Stimulated activated CD8-positive, alpha-beta memory T cell treated with anti-CD3 and anti-CD28 coated beads, Interleukin-7, amount 100 ng/mL, for 1 hour (primary cell): ENCODE measurements at places on chromosomes 6 and 20.

GRCh38 chr20:48923149-48923718 is 1.7 kb downstream of the ARFGEF2 start:
- no peak for DNase-seq

DNA sequence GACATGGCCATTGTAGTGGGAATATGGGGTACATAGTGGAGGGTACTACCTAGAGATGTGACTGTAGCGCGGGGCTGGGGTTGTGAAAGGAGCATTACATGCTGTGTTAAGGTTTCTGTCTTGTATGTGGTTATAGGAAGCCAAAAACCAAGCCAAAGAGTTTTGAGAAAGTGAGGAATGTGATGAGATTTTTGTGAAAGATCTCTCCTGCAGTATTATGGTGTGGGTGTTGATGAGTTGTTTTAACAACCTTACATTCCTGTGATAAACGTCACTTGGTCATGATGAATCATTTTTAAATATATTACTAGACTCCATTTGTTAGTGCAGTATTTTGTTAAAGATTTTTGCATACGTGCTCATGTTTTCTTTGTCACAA is 48.9 kb downstream of the ZFAND3 start:
- DNase-seq, result no peak

DNA sequence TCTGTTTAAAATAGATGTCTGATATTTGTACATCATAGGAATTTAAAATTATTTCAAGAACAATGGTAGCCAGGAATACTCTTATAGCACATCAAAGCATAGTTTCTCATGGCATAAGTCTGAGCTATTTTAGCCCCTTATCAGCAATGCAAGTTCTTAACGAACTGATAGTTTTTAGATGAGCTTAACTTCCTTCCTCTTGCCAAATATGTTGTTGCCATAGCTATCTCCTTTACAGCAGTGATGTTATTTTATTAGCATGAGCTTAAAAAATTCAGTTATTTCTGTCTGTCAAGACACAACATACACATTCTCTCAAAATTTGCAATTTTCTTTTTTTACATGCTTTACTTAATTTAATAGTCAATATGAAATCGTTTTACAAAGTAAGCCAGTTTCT is 867.2 kb downstream of the PHF3 start:
- DNase-seq, result no peak

DNA sequence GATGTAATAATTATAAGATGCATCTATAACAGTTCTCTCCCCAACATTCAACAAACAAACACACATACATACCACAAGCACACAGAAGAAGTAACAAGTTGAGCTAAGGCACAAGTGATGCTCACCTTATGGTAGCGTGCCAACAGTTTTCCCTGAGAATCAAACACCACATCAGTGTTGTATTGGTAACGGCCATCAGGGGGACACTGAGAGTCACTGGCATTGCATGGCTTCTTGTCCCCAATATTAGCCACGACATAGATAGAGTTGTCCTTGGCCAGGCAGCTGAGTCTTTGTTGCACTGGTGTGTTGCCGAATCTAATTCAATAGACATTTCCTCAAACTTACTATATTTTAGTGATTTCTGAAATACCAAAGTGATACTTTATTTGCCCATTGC is 14.8 kb upstream of the VNN1 start:
- DNase-seq, result no peak

DNA sequence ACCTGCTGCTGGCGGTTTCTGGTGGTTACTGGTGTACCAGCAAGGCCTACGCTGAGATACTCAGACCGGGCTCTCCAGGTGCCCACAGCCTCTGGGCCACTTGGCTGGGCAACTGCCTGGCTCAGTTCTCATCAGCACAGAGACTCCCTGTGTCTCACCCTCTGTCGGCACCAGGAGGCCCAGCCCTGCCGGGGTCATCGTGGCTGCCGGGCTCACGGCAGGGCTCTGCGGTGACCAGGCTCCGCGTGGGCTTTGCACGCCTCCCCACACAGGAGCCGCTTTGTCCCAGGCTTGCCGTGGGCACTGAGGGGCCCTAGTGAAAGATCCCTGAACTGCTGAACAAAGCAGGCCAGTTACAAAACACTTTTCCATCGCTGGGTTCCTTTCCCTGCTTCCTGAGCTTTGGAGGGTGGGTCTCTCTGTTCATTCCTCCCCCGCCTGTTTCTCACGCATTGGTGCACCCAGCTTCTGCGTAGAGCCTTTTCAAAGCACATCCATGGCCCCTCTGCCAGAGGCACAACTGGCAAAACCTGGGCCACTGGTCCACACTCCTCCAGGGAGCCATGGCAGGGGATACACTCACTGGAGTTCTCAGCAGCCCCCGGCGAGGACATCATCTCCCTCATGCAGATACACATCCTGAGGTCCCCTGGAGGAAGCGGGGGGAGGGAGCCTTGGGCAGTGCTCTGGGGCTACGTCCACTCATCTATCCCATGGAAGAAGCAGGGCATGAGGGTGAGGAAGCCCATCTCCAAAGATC is 117.0 kb downstream of the NFATC2 start:
- DNase-seq, result no peak

DNA sequence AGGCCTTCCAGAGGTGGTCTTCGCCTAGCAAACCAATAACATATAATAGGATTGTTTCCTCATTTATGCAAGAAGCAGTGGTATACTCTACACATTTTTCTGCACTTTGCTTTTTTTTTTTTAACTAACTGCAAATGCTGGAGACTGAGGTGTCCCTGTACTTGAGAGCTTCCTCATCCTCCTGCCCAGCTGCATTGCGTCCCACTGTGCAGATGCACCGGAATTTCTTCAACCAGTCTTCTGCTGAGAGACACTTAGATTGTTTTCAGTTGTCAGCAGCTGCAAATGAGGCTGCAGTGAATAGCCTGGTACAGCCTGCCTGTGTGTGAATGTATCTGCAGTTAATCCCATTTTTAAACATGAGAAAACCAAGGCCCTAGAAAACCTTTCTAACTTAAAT is 11.5 kb downstream of the FGD2 start:
- DNase-seq, result no peak

GRCh38 chr6:40720375-40720748 is 133.2 kb upstream of the LRFN2 start:
- no peak for DNase-seq

DNA sequence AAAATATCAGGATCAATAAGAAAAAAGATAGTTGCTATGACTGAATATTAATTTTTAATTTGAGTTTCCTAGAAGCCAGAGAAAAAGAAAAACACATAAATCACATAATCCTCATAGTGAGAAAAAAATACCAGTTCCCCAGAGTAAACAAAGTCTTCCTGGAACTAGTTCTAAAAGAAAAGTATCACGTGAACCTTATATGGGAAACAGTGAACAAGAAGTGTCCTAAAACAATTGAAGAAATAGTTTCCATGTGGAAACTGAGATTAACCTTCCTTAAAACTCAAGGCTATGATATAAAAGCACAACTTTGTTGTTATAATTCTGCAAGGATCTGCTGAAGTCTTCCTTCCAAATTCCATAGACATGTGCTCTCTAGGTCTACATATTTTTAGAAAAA is 50.6 kb downstream of the RCAN2 start:
- no peak for DNase-seq

- no peak for DNase-seq
These were observed 75.7 kb downstream of the AGPAT4 start for GRCh38 chr6:161198176-161198575.

- DNase-seq, result no peak
These were observed 192.2 kb downstream of the GMPR start for GRCh38 chr6:16430391-16431089.

DNA sequence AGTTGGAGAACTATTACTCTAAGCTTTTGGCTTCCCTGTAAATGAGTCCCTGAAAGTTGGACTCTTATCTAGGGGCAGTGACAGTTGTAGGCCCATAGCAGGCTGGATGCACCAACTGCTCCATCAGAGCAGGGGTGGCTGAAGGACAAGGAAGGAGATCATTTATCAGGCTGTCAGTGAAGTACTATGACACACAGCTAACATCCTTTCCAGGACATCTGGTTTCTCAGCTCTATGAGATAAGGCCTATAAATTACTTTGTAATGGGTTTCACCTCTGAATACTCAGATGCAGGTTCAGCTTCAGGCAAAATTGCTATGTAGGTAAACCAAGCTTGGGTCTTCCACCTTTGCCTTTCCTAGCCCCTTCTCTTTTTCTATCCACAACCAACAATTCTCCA is 468.5 kb downstream of the KIF16B start:
- no peak for DNase-seq

- DNase-seq, result no peak
These were observed 352.9 kb downstream of the ESR1 start for GRCh38 chr6:152160346-152160745.

GRCh38 chr6:122666418-122666817 is 56.2 kb downstream of the PKIB start:
- DNase-seq, result no peak

DNA sequence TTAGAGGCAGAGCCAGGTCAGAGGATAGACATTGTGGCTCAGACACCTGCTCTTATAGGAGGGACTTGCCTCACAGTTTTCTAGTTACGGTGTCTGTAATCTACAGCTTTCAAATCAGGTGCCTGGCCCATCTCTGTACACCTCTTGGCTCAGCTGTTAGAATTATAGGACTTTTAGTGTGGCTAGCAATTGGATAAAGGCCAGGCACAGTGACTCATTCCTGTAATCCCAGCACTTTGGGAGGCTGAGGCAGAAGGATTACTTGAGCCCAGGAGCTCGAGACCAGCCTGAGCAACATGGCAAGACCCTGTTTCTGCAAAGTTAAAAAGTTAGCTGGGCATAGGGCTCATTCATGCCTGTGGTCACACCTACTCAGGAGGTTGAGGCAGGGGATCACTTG is 20.0 kb downstream of the BRPF3 start:
- no peak for DNase-seq

DNA sequence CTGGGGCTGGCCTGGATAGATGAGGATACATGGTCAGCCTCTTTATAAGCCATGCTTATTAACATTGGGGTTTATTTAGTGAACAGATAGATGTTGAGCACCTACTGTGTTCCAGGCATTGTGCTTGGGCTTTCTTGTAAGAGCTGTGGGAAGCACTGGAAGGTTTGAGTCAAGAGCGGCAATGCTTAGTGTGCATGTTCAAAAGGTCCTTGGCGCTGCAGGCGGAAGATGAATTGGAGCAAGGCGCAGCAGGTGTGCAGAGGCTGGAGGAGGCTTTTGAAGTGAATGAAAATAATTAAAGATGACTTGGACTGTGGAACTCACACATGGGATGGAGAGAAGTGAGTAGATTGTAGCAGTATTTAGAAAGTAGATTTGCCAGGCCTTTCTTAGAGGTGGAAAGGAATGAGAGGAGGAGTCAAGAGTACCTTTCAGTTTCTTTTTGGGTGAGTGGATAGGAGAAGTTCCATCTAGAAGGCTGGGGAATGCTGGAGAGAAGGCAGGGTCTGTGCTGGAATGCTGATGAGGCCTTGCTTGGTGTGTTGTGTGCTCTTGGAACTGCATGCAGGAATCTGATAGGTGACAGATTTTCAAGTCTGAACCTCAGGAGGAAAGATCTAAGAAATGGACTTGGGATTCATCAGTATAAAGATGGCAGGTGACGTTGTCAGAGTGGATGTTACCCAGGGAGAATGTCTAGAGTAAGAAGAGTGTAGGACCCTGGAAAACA is 26.4 kb downstream of the SNX9 start:
- no peak for DNase-seq

GRCh38 chr6:119333707-119334295 is 15.8 kb downstream of the MAN1A1 start:
- DNase-seq, result no peak

GRCh38 chr20:2705931-2706645 is 13.5 kb downstream of the EBF4 start:
- no peak for DNase-seq

- DNase-seq, result no peak
These were observed 83.8 kb downstream of the IRF4 start for GRCh38 chr6:475314-475713.

DNA sequence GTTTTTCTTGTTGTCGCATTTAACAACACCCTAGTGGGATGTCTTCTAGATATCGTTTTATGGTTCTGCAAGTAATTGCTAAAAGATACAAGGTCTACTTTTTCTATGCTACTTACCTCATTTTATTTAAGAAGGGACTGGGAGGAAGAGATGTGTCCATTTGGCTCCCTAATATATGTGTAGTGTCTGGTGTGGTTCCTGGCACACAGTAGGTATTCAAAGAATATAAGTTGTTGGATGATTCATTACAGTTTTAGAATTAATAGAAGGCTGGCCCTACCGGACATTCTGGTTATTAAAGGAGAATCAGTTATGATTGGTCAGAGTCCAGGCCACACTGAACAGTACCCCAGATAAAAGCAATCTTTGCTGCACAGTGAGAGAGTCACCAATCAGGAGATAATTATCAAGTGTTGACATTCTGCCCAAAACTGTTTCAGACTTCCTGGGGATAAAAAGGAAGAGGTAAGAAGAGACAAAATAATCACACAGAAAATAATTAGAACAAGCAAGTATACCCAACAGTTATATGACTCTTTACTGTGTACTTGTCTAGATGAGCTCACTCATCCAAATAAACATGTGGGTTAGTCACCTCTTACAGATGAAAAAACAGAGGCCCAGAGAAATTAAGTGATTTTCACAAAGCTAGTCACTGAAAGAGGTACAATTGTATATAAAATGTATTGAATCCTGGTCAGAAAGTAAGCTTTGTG is 7.0 kb downstream of the TMEM244 start:
- no peak for DNase-seq

GRCh38 chr6:7188492-7188891 is 80.7 kb downstream of the RREB1 start:
- DNase-seq, result no peak

- no peak for DNase-seq
These were observed 190.5 kb upstream of the HEY2 start for GRCh38 chr6:125558907-125559306.

DNA sequence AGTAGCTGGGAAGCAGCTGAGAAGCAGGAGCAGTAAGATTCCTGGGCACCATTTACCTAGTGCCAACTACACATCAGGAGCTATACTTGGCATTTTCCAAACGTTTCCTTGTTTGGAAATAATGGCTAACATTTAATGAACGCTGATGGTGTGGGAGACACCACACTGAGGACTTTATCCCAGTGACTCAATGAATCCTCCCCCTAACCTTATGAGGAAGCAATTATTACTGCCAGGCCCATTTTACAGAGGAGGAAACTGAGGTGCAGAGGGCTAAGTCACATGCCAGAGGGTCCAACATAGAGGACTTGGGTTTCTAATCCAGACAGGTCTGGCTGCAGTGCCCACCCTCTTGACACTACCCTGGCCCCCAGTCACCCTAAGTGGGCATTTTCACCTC is 6.1 kb downstream of the PTGIS start:
- no peak for DNase-seq

- no peak for DNase-seq
These were observed 47.1 kb upstream of the TMEM181 start for GRCh38 chr6:158512809-158513208.

GRCh38 chr6:134819863-134820800 is 129.8 kb downstream of the ALDH8A1 start:
- DNase-seq, result no peak

DNA sequence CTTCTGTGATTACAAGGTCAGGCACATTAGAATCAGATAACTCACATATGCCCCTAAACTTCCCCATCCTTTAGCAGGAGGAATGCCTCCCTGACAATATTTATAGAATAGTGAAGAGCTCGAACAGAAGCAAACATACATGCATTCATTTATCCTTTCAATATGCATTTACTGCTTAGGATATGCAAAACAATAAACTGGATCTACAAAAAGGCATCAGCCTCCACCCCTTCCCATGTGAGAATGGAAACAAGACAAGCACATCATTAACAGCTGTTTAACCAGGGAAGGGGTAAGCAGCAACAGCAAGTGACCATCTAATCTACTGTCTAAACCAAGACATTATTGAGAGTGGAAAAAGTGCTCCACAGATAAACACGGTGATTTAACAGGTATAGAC is 107.6 kb downstream of the MBOAT1 start:
- DNase-seq, result no peak

- no peak for DNase-seq
These were observed 257.8 kb downstream of the CDC5L start for GRCh38 chr6:44645276-44645675.
